ENCODE measurements at places on chromosomes 6 and 20.

GRCh38 chr20:51356871-51357270 lies 185.6 kb downstream of the NFATC2 start:
- DNase-seq: no peak

GRCh38 chr6:164322533-164322932 lies 908.0 kb downstream of the QKI start:
- DNase-seq: no peak

- no peak for DNase-seq
These were observed 48.2 kb upstream of the BEND6 start for GRCh38 chr6:56906752-56907151.

- DNase-seq: no peak
These were observed 51.3 kb downstream of the ADNP start for GRCh38 chr20:50879649-50880550.

DNA sequence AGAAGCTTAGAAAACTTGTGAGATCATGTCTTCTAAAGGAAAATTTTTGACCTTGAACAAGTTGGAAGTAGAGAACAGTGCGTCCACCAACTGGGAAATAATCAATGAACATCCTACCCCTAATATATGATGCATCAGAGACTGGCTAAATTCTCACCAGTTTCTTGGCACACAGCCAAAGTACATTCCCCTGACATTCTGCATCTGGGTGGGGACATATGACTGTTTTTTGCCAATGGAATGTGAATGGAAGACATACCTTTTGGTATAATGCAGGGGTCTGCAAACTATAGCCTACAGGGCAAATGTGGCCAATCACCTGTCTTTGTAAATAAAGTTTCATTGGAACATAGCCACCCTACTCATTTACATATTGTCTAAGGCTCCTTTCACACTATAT lies 84.7 kb downstream of the HAO1 start:
- DNase-seq: no peak

- no peak for DNase-seq
These were observed 257.2 kb upstream of the EPHA7 start for GRCh38 chr6:93676581-93676980.

DNA sequence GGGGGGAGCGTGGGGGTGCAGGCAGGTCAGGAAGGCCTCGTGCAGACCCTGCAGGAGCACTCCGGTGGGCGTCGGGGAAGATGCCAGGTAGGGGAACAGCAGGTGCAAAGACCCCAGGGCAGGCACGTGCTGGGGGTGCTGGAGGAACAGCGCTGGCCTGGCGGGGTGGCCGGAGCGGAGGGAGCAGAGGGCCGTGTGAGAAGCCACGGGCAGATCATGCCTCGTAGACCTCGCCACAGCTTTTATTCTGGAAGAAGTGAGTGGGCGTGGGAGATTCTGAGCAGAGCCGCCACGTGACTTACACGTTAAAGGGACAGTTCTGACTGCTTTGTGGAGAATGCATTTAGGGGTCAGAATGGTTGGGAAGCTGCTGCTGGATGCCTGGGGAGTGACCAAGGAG lies 9.3 kb downstream of the NTSR1 start:
- no peak for DNase-seq

- no peak for DNase-seq
These were observed 396.9 kb upstream of the EYS start for GRCh38 chr6:66103954-66104353.

DNA sequence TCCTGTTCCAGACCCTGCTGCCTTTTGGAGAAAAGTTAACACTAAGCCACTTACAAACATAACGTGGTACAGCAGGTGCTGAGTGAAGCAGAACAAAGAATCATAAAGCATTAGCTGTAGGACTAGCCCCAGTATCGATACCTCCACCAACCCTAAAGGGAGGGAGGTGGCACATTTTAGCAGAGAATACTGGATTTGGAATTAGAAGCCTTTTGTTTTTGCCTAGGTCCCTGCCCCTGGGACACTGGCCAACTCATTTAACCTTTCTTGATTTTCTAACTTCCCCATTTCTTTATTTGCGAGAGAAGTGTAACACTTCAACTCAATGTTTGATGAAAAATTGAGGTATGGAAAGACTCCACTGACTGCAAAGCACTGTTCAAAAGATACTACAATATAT lies 93.5 kb downstream of the B3GAT2 start:
- DNase-seq: no peak

- DNase-seq: no peak
These were observed 30.3 kb downstream of the CD83 start for GRCh38 chr6:14147891-14148290.

DNA sequence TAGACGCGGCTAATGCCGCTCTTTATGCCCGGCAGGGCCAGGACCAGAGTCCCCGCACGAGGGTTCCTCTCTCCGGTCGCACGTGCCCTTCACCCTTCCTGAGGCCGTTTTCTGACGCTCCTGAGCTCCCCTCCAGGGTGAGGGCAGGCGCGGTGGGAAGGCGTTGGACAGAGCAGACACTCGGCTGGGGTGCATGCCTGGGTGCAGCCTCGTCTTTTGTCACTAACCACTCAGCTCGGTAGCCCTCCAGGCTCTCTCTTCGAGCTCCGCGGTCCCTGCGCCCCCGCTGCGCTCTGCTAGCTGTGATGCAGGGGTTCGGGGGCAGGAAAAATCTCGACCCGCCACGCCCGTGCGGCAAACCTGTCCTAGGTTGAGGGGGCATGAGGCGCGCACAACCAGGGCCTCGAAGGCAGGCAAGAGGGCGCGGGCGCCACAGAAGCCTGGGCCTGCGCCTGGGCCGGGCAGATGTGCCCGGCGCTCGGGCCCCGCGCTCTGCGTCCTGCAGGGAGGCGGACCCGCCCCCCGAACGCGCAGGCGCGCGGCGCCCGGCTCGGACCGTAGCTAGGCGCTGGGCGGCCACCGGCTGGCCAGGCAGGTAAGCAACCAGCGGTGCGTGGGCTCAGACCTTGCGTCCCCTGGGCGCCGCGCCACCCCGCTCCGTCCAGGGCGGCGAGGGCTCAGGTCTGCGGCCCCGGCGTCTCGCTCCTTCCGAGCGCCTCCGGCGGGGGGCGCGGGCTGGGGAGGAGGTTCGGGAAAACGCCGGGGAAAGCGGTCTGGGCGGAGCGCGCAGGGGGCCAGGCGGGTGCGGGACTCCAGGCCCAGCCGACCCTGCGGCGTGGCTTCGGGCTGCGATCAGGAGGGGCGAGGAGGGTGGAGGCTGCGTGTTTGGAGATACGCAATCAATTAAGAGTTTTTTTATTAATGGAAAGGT lies at the start of gene L3MBTL1:
TSS of gene L3MBTL1 (plus strand) at position 548 of the 931 bp plus-strand sequence. CDS start 5,807 bp downstream, outside the sequence.
- DNase-seq: peak; percentile 46

GRCh38 chr6:125858427-125859320 lies 67.9 kb downstream of the NCOA7 start:
- DNase-seq: peak; percentile 72

DNA sequence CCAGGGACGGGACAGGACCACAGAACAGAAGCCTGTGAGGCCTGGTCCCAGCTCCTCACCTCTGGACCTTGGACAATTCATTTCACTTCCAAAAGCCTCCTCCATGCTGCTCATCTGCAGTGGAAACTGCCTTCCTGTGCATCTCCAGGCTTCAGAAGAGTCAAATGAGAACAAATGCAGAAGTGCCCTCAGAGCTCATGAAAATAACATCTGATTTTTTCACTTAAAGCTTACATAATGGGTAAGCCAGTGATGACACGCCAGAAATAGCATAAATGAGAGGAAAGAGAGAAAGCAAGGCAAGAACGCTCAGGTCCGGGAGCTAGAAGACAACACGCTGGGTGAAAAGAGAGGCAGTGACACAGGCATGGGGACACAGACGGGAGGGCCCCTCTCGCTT lies 7.9 kb downstream of the CNKSR3 start:
- no peak for DNase-seq

DNA sequence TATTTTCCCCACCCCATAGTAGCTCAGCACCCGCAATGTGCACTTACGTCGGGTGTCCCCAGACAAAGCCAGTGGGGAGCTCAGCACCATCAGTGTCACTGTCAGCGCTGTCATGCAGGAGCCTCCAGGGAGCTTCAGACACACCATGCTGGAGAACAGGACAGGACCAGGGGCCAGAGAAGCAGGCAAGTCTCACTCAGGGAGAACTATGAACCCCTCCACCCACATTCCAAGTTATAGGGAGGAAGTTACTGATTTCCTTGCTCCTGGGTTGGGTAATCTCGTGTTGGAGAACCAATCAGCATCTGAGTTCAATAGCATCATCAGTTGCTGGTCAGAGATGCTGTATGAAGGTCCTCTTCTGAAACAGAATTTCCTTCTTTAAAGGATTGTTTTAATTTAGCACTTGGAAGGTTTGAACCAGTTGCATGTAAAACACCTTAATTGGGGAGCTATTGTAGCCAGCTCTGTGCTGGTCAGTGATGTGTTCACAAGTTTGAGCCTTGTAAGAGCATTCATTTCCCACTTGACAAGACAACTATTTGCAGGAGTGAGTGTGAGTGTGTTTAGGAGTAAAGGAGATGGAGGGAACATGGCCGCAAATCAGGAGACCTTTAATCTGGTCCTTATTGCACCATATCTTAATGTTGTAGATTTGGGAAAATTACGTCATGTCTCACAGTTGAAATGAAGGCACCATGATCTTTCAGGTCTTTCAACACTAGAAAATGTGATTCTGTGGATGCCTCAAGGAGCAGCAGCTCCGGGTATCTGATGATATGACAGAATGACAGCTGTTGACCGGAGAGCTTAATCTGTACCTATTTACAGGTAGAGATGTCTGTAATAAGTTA lies at the start of gene HLA-DRB1:
TSS of gene HLA-DRB1 (minus strand) at position 253 of the 854 bp plus-strand sequence. CDS start at position 147, 106 bp downstream.
- no peak for DNase-seq

Measured in dorsolateral prefrontal cortex (tissue), 122 donors.